ENCODE measurements at places on chromosomes 2 and 18.

GRCh38 chr2:26444236-26444635 lies 33.7 kb downstream of the OTOF start:
- DNase-seq: no peak

DNA sequence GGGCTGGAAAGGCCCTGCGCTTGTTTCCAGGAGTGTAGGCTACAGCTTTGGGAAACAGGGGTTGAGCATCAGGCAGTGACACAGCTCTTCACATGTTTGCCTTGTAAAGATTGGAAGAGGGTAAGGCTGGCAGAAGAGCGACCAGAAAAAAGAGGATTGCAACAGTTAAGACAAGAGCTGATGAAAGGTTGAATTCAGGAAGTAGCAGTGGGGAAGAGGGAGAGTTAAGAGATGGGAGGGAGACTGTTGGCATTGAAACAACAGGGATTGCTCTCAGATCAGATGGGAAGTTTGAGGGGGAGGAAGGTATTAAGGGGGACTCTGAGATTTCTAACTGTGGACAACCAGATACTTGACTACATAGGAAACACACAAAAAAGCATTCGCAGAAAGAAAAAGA lies 96.9 kb downstream of the CTAGE1 start:
- DNase-seq: no peak

GRCh38 chr2:60079562-60079961 lies 473.9 kb downstream of the BCL11A start:
- no peak for DNase-seq

DNA sequence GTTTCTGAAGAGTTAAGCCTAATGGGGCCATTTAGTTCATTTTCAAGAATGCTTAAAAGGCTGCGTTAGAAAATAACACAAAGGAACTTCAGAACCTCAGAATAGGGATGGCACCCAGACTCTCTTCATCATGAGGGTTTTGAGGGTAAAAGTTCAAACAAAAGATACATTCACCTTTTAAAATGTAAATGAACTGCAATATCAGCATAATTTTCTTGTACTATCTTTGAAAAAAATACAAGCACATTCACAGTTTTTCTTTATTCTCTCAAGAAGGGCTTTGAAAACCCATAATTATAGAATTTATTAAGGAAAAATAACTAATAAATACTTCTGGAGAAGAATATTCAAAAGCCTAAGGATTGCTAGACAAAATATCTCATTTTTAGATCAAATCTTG lies 791.0 kb downstream of the DCC start:
- no peak for DNase-seq

- no peak for DNase-seq
These were observed 71.0 kb upstream of the CYP1B1 start for GRCh38 chr2:38146907-38147307.

DNA sequence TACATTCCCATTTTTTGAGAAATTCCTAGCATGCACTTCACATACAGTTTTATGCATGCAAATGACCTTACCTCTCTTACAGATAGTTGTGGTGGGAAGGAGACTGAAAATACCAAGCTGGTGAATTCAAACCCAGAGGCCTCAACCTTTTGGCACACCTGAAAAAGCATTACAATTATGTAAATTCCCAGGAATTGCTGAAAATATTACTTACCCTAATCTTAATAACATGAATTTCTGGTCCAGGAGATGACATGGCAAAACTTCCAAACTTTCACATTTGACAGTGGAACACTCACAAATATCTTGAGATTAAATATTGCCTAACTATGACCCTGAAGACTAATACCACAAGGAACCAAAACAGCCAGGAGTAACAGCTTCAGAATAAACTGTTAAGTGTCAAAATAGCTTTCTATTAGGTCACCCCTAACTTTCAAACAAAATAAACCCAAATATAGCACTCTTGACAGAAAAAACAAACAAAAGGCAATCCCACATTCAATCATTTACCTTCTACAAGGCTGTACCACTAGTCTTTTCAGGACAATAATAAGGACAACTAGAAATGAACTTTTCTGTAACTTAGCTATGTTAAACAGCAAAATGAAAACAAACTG lies 10.9 kb upstream of the PEX13 start:
- DNase-seq: no peak

DNA sequence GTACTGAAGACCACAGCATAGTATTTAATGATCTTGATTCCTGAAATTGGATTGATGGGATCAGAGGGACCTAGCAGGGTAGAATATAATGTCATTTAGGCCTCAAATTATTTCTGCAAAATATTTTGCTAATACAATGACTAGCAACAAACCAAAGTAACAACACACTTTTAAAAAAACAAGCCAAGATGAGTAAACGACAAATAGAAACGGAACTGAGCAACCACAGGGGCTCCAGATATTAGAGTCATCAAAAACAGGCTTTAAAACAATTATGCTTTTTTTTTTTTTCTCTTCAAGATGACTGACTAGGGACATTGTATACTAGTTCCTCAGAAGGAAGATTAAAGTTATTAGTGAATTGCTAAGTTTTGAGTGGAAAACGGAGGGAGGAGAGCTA lies 447.1 kb upstream of the MMADHC start:
- no peak for DNase-seq

DNA sequence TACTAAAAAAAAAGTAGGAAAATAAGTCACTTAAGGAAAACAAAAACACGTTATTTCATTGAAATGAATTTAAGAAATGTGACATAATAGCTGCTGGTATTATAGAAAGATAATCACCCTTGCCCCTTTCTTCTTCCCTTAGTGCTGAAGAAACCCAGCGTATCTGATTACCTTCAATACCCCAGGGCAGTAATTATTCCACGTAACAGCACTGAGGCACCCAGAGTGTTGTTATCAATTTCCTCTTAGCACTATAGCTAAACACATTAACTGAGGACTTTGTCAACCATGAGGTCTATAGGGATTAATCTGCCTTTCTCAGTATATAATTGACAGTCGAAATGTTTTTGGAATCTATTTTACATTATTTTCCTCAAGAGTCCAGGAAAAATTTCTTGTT lies 180.0 kb upstream of the NXPH2 start:
- DNase-seq: no peak

GRCh38 chr2:170277951-170278350 lies 100.0 kb downstream of the MYO3B start:
- no peak for DNase-seq

DNA sequence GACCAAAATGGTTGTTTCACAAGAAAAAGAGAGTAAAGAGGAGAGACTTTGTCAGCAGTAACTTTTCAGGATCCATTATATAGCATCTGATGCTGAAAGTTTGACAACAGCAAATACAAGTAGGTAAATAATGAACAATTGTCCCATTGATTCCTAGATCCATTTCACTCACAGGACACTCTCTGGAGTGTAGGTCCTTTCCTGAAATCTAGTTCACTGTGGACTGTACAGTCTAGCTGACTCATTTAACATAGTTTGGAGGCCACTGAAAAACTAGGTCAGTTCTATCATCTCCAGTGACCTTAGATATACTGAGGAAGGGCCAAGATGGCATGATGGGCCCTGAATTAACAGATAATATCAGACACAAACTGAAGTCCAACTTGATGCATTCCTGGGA lies 19.3 kb upstream of the NEB start:
- no peak for DNase-seq

DNA sequence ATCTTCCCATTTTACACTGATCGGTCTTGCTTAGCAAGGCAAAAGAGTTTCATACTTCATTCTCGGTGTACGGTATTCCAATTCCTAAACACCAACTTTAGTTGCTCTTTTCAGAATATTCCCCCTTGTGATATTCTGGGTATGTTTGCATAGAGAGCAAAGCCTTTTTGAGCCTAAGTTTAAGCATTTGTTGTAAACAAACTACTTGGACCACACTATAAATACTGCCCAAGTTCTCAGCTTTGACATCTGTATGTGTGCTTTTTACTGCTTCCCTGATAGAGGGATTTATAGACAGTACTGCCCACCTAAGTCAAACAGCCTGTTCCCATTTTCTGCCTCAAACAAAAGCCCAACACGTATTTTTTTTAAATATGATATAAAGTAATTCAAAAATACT lies 36.9 kb downstream of the CCBE1 start:
- DNase-seq: no peak

GRCh38 chr2:203685081-203685621 lies 21.3 kb upstream of the CD28 start:
- no peak for DNase-seq

DNA sequence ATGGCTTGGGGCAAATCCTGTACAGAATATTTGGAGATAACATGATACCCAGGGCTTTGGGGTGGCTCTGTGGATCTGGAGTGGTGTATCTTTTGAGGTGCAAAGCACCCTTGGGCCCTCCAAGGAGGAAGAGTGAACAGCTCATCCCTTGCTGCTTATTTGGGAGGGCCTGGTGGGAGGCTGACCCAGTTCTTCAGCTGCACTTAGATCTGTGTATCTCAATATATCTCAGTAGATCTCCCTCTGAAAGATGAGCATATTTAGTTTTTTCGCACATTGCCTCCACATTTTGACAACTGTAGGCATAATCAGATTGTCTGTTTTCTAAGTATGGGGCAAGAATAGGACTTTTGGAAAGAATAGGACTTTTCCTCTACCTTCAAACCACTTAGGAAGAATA lies 2.8 kb downstream of the TRIM54 start:
- no peak for DNase-seq

GRCh38 chr18:76565238-76566173 lies 70.5 kb upstream of the ZNF516 start:
- no peak for DNase-seq

DNA sequence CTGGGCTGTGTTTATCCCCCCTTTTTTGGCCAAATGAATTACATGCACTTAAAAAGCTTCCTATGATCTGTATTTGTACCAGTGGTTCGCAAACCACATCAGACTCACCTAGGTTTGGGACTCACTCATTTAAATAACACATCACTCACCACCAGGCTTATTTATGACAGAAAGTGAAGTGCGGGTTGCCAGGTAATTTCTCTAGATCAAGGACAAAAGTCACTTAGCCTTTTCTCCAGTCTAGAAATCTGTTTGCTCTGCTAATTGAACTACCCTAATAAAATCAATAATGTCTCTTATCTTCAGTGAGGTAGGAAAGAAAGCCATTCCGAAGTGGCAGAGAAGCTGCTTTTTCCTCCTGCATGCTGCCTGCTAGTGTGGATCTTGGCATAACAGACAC lies 88.1 kb upstream of the SLC8A1 start:
- no peak for DNase-seq
